T-helper 17 cell (primary cell): ENCODE measurements at places on chromosomes 1 and 21. TPM values are rescaled to one million over a fixed set of nuclear protein-coding genes. Genes with fewer than 3 reads are reported as not detected.

GRCh38 chr1:234584420-234584805 lies 25.6 kb downstream of the IRF2BP2 start:
- H3K4me3 ChIP-seq, result no peak overlapping the region
- peaks cover 31% of the 10 kb centered on the region for H3K27me3 ChIP-seq

The NASP gene
- 139 TPM for total RNA-seq

DNA sequence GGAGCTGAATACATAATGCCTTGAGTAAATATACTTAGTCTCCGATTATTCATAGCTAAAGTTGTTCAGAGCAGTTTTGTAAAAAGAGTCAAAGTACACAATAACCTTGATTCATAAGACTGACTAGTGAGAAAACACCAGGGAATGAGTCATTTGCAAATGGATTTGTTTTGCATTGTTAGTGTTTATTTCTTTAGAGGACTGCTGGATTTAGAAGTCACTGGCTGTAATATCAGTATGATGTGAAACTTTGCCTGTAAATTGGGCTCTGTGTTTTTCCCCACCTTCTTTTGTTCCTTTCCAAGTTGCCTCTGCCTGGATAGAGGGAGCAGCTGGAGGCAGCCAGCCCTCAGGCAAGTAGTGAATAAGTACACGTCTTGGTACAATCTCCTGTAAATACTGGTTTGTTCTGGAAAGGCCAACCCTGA lies 474.7 kb downstream of the NUF2 start:
- no peak overlapping the region for H3K27ac ChIP-seq
- H3K36me3 ChIP-seq, result no peaks in the 10 kb centered on the region
- DNase-seq, result no peak
- H3K4me3 ChIP-seq, result no peak overlapping the region

DNA sequence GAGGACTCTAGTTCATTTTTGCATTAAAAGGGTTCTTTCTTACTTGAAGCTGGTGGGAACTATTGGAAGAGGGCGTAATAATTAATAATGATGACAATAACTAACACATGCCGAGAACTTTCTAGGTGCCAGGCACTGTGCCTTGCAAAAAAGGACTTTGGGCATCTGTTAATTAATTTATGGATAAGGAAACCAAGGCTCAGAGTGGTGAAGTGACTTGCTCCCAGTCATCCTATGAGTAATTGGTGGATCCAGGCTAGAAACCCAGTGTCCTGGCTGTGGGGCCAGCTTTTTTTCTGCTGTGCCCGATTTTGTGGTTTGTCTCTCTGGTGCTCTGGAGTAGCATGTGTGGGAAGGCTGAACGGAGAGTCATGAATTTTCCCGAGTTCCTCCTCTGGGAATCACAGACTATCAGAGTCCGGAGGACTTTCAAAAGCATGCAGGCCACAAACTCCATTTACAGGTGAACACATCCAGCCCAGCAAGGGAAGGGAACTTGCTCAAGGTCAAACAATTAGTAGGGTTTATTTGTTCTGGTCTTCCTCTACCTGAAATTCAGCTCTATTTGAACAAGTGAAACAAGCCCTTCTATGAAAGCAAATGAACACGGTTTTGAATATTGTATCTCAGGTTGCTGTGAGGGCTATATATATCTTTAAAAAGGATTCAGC lies 23.4 kb downstream of the ROR1 start:
- no peak for DNase-seq
- H3K4me3 ChIP-seq, result no peak overlapping the region
- no peaks in the 10 kb centered on the region for H3K4me1 ChIP-seq
- H3K36me3 ChIP-seq, result no peaks in the 10 kb centered on the region

The E2F2 gene
- 5.4 TPM for total RNA-seq

- H3K27me3 ChIP-seq, result peaks cover 66% of the 10 kb centered on the region
- H3K4me3 ChIP-seq, result peak overlapping the region; percentile 93
- peaks cover 20% of the 10 kb centered on the region for H3K4me1 ChIP-seq
- peak overlapping the region; percentile 71 for H3K27ac ChIP-seq
- DNase-seq, result no peak
- peaks cover 3% of the 10 kb centered on the region for H3K36me3 ChIP-seq
These were observed 68.0 kb upstream of the AKT3 start for GRCh38 chr1:243917863-243918565.

The RBM15 gene
- 45.2 TPM for total RNA-seq

GRCh38 chr1:173426057-173426456 lies 51.1 kb upstream of the PRDX6 start:
- no peaks in the 10 kb centered on the region for H3K27me3 ChIP-seq
- H3K4me3 ChIP-seq, result no peak overlapping the region
- DNase-seq, result no peak
- peaks cover 27% of the 10 kb centered on the region for H3K4me1 ChIP-seq
- no peak overlapping the region for H3K27ac ChIP-seq

DNA sequence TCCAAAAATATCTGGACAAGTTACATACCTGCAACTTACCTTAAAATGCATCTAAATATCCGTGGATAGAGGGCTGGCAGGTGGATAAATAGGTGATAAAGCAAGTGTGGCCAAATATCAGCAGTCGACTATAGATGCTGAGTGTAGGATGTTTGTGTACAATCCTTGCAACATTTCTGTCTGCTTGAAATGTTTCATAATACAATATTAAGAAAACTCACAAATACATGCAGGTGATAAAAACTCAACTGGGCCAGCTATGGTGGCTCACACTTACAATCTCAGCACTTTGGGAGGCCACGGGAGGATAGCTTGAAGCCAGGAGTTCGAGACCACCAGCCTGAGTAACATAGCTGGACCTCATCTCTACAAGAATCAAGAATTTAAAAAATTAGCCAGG lies 41.0 kb downstream of the ACTA1 start:
- peaks cover 2% of the 10 kb centered on the region for H3K4me1 ChIP-seq
- no peak for DNase-seq
- peaks cover 51% of the 10 kb centered on the region for H3K27me3 ChIP-seq
- H3K4me3 ChIP-seq, result no peak overlapping the region
- H3K27ac ChIP-seq, result no peak overlapping the region
- peaks cover 3% of the 10 kb centered on the region for H3K36me3 ChIP-seq

GRCh38 chr1:8185400-8185799 lies 132.5 kb upstream of the SLC45A1 start:
- H3K27ac ChIP-seq, result no peak overlapping the region
- peaks cover 11% of the 10 kb centered on the region for H3K4me1 ChIP-seq
- H3K27me3 ChIP-seq, result no peaks in the 10 kb centered on the region
- no peak for DNase-seq
- no peak overlapping the region for H3K4me3 ChIP-seq

GRCh38 chr1:37016121-37016520 lies 18.2 kb downstream of the GRIK3 start:
- DNase-seq, result no peak
- no peaks in the 10 kb centered on the region for H3K4me1 ChIP-seq
- H3K27me3 ChIP-seq, result peaks cover 16% of the 10 kb centered on the region
- no peak overlapping the region for H3K4me3 ChIP-seq

The NKAIN1 gene
- not detected for total RNA-seq

GRCh38 chr1:215557504-215557903 lies 9.6 kb upstream of the KCTD3 start:
- no peaks in the 10 kb centered on the region for H3K27me3 ChIP-seq
- no peaks in the 10 kb centered on the region for H3K36me3 ChIP-seq
- H3K27ac ChIP-seq, result no peak overlapping the region
- no peak for DNase-seq
- H3K4me3 ChIP-seq, result no peak overlapping the region

- H3K27ac ChIP-seq, result peak overlapping the region; percentile 89
- no peak for DNase-seq
- no peak overlapping the region for H3K4me3 ChIP-seq
- H3K36me3 ChIP-seq, result no peaks in the 10 kb centered on the region
These were observed 64.2 kb downstream of the SLC45A1 start for GRCh38 chr1:8382051-8382505.

DNA sequence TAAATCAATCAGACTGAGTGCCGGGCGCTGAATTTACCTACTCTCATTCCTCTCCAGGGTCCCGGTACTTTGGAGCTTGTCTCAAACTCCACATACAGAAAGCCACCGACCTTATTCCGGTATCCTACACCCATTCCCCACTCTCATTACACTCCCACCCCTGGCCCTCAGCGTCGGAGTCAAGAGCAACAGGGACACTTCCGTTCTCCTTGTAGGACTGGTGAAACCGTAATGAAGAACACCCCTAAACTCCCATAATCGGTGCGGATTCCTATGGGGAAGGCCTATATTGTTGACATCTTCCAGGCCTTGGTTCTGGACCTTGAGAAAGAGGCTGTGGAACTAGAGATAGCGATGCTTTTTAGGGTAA lies 798 bp downstream of the ZBED6 start:
- H3K4me3 ChIP-seq, result peak overlapping the region; percentile 100
- H3K4me1 ChIP-seq, result peaks cover 40% of the 10 kb centered on the region
- H3K27me3 ChIP-seq, result no peaks in the 10 kb centered on the region
- peak; percentile 11 for DNase-seq
- H3K27ac ChIP-seq, result peak overlapping the region; percentile 98

The GPR25 gene
- 18.3 TPM for total RNA-seq

DNA sequence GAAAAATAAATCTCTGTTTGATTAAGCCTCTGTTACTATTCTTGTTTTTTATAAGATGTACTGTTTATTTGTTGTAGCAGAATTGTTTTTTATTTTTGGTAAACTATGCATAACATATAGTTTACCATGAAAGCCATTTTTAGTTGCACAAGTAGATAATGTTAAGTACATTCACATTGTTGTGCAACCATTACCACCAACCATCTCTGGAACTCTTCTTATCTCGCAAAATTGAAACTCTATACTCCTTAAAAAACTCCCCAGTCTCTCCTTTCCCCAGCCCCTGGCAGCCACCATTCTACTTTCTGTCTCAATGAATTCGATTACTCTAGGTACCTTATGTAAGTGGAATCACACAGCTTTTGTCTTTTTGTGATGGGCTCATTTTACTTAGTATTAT lies 27.4 kb upstream of the UHMK1 start:
- DNase-seq, result no peak
- H3K4me1 ChIP-seq, result no peaks in the 10 kb centered on the region
- no peak overlapping the region for H3K27ac ChIP-seq
- no peaks in the 10 kb centered on the region for H3K36me3 ChIP-seq

DNA sequence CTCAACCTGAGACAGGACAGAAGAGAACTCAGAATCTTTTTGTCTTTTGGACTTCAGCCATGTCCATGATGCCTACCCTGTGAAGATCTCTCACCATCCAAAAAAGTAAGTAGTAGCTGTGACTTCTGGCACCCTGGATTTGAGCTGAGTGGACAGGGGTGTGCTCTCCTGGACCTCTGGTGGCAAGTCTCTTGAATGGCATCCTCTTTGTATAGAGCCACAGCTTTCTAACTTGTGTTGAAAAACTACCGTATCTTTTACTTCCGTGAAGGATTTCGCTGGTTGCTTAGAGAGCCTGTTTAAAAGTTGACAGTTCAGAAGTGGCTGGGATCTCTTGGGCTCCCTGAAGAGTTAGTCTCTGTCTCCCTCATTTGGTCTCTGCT lies 1.8 kb downstream of the MFN2 start:
- no peak for DNase-seq
- no peaks in the 10 kb centered on the region for H3K36me3 ChIP-seq
- H3K4me3 ChIP-seq, result peak overlapping the region; percentile 95

- H3K4me3 ChIP-seq, result no peak overlapping the region
- no peaks in the 10 kb centered on the region for H3K27me3 ChIP-seq
- no peaks in the 10 kb centered on the region for H3K36me3 ChIP-seq
- H3K4me1 ChIP-seq, result no peaks in the 10 kb centered on the region
- H3K27ac ChIP-seq, result no peak overlapping the region
These were observed 163.6 kb downstream of the PAPPA2 start for GRCh38 chr1:176626572-176627061.

The FAM72C gene
- total RNA-seq, result not detected

The SH2D1B gene
- total RNA-seq, result 0.22 TPM

- no peak overlapping the region for H3K27ac ChIP-seq
- H3K4me3 ChIP-seq, result no peak overlapping the region
- H3K27me3 ChIP-seq, result no peaks in the 10 kb centered on the region
- H3K36me3 ChIP-seq, result no peaks in the 10 kb centered on the region
These were observed 18.0 kb downstream of the PCP4 start for GRCh38 chr21:39885119-39885848.

The S100A8 gene
- 4.6 TPM for total RNA-seq

The LRRC71 gene
- total RNA-seq, result not detected

GRCh38 chr1:56939209-56939608 lies 26.6 kb downstream of the C8B start:
- peaks cover 7% of the 10 kb centered on the region for H3K27me3 ChIP-seq
- H3K4me1 ChIP-seq, result no peaks in the 10 kb centered on the region
- H3K36me3 ChIP-seq, result no peaks in the 10 kb centered on the region
- no peak for DNase-seq
- H3K4me3 ChIP-seq, result no peak overlapping the region

GRCh38 chr1:36814083-36814482 lies 220.2 kb downstream of the GRIK3 start:
- no peaks in the 10 kb centered on the region for H3K4me1 ChIP-seq
- H3K27me3 ChIP-seq, result peaks cover 30% of the 10 kb centered on the region
- H3K27ac ChIP-seq, result no peak overlapping the region
- no peak for DNase-seq
- H3K4me3 ChIP-seq, result no peak overlapping the region
- peaks cover 1% of the 10 kb centered on the region for H3K36me3 ChIP-seq

- H3K27ac ChIP-seq, result no peak overlapping the region
- no peaks in the 10 kb centered on the region for H3K36me3 ChIP-seq
- H3K4me1 ChIP-seq, result peaks cover 2% of the 10 kb centered on the region
- no peaks in the 10 kb centered on the region for H3K27me3 ChIP-seq
These were observed 40.1 kb downstream of the PRKCZ start for GRCh38 chr1:2090216-2090890.

DNA sequence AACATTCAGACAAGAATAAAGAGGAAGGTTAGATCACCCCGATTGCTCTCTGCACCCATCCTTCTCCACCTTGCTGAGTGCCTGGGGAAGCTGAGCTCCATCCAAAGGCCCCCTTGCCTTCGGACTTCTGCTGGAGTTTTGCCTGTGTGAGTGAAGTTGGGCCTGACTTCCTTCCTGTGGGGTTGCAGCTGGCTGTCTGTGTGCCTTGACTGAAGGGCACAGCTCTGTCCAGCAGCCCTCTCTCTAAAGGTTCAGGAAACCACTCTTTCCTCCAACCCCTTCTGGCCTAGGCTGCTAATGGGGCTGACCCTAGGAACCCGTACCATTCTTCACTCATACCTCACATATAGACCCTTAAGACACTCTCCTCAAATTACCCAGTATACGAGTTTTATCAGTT lies 173.4 kb upstream of the HMCN1 start:
- H3K27me3 ChIP-seq, result no peaks in the 10 kb centered on the region
- peaks cover 2% of the 10 kb centered on the region for H3K36me3 ChIP-seq
- H3K4me1 ChIP-seq, result peaks cover 39% of the 10 kb centered on the region
- DNase-seq, result no peak
- peak overlapping the region; percentile 98 for H3K27ac ChIP-seq
